CD4-positive, alpha-beta memory T cell (primary cell): ENCODE measurements at places on chromosomes 1 and 21. TPM values are rescaled to one million over a fixed set of nuclear protein-coding genes. Genes with fewer than 3 reads are reported as not detected.

DNA sequence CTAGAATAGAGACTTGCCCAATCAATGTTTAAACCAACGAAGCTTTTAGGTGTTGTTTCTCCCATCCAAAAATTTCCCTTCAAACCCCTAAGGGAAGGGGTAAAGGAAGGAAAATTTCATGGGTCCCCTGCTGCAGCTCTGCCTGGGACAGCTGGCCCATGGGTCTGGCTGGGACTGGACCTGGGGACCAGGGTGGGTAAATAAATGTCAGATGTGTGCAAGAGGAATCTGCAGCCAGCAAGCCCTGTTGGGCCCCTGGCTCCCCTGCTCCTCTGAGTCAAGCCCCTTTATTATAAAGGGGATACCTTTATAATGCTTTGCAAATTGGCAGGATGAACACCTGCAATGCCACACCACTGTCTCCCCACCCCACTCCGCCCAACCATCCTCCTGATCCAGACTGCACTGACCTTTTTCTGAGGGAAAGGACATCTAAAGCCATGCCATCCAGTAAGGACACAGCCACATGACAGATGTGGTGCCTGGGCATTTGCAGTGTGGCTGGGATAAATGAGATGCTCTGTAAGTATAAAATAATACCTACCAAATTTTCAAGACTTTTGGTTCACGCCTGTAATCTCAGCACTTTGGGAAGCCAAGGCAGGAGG is 1.9 kb upstream of the TMEM125 start:
- no peaks in the 10 kb centered on the region for H3K27me3 ChIP-seq
- peaks cover 11% of the 10 kb centered on the region for H3K4me1 ChIP-seq
- no peaks in the 10 kb centered on the region for H3K36me3 ChIP-seq
- H3K27ac ChIP-seq, result no peak overlapping the region

DNA sequence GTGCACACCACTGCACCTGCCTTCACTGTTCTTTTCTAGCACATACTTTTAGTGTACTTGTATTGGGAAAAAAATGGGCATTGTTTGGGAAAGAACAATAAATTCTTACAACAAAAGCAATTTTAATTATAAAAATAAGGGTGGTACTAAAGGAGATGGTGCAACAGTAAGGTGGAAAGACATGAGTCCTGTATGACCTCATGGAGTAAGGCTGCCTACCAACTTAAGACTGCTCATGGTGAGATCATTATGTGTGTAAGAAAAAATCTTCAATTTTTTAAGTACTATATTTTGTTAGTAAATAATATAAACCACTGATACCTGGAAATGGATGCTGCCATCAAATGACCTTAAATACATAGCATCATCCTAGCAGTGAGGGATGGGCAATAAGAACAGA is 29.6 kb upstream of the PHGDH start:
- H3K4me1 ChIP-seq, result no peaks in the 10 kb centered on the region
- H3K36me3 ChIP-seq, result no peaks in the 10 kb centered on the region
- no peak for DNase-seq

The DPYD gene
- 51.1 TPM for total RNA-seq

GRCh38 chr1:27643600-27644368 is 8.8 kb upstream of the FGR start:
- no peaks in the 10 kb centered on the region for H3K36me3 ChIP-seq
- peak; percentile 67 for DNase-seq
- H3K27me3 ChIP-seq, result no peaks in the 10 kb centered on the region
- peaks cover 12% of the 10 kb centered on the region for H3K4me1 ChIP-seq

DNA sequence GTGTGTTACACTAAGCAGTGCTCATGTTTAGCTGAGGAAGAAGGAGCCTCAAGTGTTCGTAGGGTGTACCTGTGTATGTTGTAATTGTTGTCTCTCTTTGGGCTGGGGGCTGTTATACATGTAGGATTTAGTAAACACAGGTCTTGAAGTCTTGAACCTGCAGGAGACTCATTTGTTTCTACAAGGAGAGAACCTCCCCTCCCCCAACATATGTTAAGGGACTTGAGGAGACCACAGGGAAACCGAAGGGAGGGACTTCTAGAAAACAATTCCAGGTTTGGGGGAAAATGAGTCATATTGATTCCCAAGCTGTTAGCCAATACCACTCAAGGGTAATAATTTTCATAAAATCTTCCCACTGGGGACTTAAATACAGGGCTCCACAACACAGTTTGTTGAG is 25.0 kb upstream of the AGBL4 start:
- DNase-seq, result no peak
- no peak overlapping the region for H3K4me3 ChIP-seq
- no peaks in the 10 kb centered on the region for H3K27me3 ChIP-seq
- no peaks in the 10 kb centered on the region for H3K4me1 ChIP-seq
- H3K36me3 ChIP-seq, result no peaks in the 10 kb centered on the region

The DCDC2B gene
- not detected for total RNA-seq

The SELP gene
- 1.9 TPM for total RNA-seq

- no peak for DNase-seq
- H3K27me3 ChIP-seq, result no peaks in the 10 kb centered on the region
- H3K27ac ChIP-seq, result no peak overlapping the region
These were observed 7.4 kb upstream of the HYI start for GRCh38 chr1:43460988-43461693.

DNA sequence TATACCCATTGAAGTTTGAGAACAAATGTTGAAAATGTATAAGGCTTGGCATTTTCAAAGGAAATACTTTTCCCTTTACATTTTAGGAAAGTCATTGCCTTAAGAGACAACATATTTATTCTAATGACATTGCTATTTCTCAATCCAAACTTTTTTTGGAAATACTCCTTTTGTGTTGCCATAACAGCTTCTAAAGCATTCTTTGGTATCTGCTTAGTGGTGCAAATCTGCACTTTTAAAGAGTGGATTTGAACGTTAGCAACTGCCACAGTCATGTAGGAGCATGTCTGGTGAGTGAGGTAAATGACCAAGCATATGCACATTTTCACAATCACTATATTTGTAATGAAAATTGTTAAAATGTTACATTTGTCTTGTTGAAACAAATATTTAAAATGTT is 124.4 kb upstream of the GORAB start:
- no peaks in the 10 kb centered on the region for H3K27me3 ChIP-seq
- DNase-seq, result no peak
- no peaks in the 10 kb centered on the region for H3K4me1 ChIP-seq
- no peak overlapping the region for H3K27ac ChIP-seq
- no peaks in the 10 kb centered on the region for H3K36me3 ChIP-seq
- no peak overlapping the region for H3K4me3 ChIP-seq

GRCh38 chr1:151639466-151639865 is 27.6 kb downstream of the SNX27 start:
- H3K4me3 ChIP-seq, result no peak overlapping the region
- no peak overlapping the region for H3K27ac ChIP-seq
- H3K27me3 ChIP-seq, result no peaks in the 10 kb centered on the region
- no peak for DNase-seq

GRCh38 chr1:156638189-156638985 is 3.5 kb upstream of the BCAN start:
- no peak for DNase-seq
- no peak overlapping the region for H3K27ac ChIP-seq
- H3K4me1 ChIP-seq, result peaks cover 24% of the 10 kb centered on the region

DNA sequence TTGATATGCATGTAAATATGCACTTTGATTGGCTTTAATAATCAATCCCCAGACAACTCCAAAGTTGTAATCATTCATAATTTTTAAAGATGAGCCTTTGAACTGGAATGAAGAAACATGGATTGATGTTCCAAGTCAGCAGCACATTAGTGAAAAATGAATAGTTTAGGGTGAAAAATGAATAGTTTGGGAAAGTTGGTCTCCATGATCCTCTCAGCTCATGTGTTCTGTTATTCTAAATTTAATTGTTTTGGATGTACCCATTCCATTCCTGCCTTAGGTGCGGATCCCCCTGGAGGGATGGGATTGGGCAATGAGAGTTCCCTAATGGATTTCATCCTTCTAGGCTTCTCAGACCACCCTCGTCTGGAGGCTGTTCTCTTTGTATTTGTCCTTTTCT is at the start of gene OR2G3:
OR2G3 (plus strand) TSS at position 301 of the 400 bp plus-strand sequence; CDS start at position 301, 0 bp downstream.
- no peak within 1 kb of the TSS for H3K4me3 ChIP-seq
- H3K27ac ChIP-seq, result no peak within 1 kb of the TSS
- no peak for DNase-seq
- no peaks in the 10 kb centered on the region for H3K4me1 ChIP-seq
- H3K36me3 ChIP-seq, result no peaks in the 10 kb centered on the region
- H3K27me3 ChIP-seq, result no peaks in the 10 kb centered on the region

DNA sequence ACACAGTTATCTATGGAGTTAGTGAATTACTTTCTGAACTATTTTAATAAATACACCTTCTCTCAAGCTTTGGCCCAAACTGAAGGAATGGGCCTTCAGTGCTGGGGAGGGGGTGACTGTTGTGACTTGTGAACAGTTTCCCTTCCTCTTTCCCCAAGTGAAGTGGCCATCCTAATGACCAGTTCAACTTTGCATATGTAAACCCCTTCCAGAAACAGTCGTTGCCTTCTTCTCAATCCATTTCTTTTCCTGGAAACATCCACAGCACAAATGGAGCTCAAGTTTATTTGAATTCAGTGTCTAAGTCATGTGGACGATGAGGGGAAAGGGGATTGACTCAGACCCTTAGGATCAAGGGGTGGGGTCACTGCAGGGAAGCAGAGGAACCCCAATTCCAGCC is 1.3 kb upstream of the INPP5B start:
- no peaks in the 10 kb centered on the region for H3K36me3 ChIP-seq
- H3K4me1 ChIP-seq, result peaks cover 13% of the 10 kb centered on the region
- H3K27me3 ChIP-seq, result no peaks in the 10 kb centered on the region

The CAMSAP2 gene
- total RNA-seq, result 7.5 TPM

The RNU1-3 gene
- total RNA-seq, result 3,866 TPM

GRCh38 chr1:39895731-39896480 is 5.8 kb downstream of the MYCL start:
- no peak overlapping the region for H3K27ac ChIP-seq
- H3K36me3 ChIP-seq, result no peaks in the 10 kb centered on the region
- no peak for DNase-seq
- no peak overlapping the region for H3K4me3 ChIP-seq

- DNase-seq, result peak; percentile 73
- H3K27me3 ChIP-seq, result no peaks in the 10 kb centered on the region
- H3K4me1 ChIP-seq, result peaks cover 47% of the 10 kb centered on the region
- H3K36me3 ChIP-seq, result no peaks in the 10 kb centered on the region
- peak overlapping the region; percentile 90 for H3K4me3 ChIP-seq
These were observed 675 bp downstream of the IFNAR1 start for GRCh38 chr21:33325222-33326067.

DNA sequence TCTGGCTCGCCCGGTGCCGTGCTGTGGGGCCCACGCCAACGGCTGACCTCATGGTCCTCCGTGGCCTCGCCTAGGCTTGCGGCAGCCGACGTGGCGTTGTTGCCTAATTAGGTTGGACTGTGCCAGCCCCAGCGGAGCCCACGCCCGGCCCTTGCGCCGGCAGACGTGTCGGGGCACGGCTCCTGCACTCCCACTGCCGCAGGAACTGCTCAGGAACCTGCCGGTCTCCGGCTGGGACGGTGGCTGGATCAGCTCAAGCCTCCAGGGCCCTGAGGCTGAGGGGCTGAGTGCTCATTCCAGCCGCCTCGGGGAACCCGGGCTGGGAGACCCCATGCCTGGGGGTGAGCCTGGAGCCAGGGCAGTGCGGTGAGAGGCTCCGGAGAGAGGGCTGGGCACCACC is 16.1 kb upstream of the PEX10 start:
- H3K36me3 ChIP-seq, result no peaks in the 10 kb centered on the region
- H3K4me3 ChIP-seq, result no peak overlapping the region
- H3K27me3 ChIP-seq, result no peaks in the 10 kb centered on the region
- H3K27ac ChIP-seq, result no peak overlapping the region

DNA sequence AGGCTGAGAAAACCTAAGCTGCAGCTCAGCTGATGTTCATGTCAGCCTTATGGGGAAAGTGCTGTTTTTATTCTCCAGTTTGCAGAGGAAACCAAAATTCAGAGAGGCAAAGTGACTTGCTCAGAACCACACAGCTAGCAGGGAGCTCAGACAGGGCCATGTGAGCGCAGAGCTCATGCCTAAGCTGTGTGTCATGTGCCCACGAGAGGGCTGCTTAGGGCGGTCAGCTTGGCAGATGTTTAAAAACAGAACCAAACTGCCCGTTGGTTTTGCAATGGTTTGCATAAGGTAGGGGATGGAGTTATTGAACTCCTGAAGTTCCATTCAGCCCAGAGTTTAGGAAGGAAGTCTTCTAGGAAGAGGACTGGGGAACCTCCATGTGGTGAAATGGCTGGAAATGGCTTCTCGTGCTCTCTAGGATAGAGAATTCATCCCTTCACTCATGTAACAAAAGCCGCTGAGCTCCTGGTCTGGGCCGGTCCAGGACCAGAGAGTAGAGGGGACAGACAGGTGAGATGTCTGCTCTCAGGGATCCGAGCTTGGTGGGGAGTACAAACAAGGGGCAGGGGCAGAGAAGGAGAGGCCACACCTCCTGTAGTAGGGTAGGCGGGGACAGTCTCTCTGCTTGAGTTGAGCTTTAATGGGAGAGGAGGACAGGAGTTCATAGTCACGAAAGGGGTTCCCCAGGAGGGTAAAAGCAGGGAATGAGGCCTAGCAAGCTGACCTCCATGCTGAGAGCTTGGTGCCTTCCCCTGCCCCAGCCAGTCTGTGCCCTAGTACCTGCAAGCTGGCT is 46.9 kb downstream of the ARHGEF10L start:
- H3K4me3 ChIP-seq, result no peak overlapping the region
- H3K36me3 ChIP-seq, result no peaks in the 10 kb centered on the region
- no peaks in the 10 kb centered on the region for H3K27me3 ChIP-seq
- H3K4me1 ChIP-seq, result no peaks in the 10 kb centered on the region

DNA sequence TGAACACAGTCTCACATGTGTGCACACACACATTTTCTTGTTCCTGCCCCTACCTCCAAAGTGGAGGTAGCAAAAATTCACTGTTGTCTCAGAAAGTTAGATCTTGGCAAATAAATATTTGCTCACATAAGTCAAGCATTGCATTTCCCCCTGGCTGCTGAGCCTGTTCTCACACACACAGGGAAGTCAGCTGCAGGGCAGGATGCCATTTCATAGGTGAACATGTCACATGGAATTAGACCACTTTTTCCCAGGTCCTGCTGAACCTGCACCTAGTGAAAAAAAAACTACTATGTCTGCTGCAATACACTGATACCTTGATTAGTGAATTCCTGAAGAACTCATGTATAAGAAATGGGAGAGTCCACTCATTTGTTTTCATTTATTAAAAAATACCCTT is 5.3 kb upstream of the CD55 start:
- no peak overlapping the region for H3K27ac ChIP-seq
- no peak for DNase-seq
- no peaks in the 10 kb centered on the region for H3K36me3 ChIP-seq
- no peaks in the 10 kb centered on the region for H3K27me3 ChIP-seq
- H3K4me3 ChIP-seq, result no peak overlapping the region
- peaks cover 13% of the 10 kb centered on the region for H3K4me1 ChIP-seq

DNA sequence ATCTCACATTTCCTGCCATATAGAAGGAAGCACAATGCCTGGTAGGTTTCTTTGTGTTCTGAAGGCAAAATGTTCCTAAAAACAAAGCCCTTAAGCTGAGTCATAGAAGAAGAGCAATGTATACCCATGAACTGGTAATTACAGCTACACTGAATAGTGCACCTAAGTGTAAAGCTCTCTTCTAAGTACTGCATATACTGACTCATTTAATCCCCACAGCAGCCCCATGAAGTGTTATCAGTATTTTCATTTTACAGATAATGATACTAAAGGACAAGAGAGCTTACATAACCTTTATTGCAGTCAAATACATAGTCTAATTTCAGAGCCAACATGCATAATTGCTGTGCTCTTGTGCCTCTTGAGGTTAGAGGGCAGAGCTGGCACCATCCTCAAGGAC is 239.9 kb downstream of the DPYD start:
- no peaks in the 10 kb centered on the region for H3K27me3 ChIP-seq
- peaks cover 4% of the 10 kb centered on the region for H3K36me3 ChIP-seq
- no peak for DNase-seq

The MMEL1 gene
- total RNA-seq, result 0.67 TPM

The ZRANB2 gene
- total RNA-seq, result 159 TPM
